ENCODE measurements at places on chromosomes 7 and 10.

DNA sequence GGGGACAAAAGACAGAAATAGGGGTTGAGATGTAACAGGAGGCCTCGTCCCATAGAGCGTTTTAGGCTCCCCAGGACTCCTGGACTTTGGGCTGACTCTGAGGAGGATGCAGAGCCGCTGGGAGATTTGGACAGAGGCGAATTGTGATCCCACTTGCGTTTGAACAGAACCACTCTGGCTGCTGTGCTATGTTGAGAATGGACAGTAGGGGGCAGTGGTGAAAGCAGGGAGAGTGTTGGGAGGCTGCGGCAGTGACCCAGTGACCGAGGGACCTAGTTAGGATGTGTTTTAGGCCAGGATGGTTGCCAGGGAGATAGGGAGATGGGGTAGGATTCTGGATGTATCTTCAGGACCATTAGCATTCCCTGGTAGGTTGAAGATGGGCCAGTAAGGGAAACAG, 271.6 kb downstream of the CCDC3 start:
- DNase-seq = no peak

- DNase-seq = no peak
These were observed 93.1 kb downstream of the OAT start for GRCh38 chr10:124325633-124325914.

DNA sequence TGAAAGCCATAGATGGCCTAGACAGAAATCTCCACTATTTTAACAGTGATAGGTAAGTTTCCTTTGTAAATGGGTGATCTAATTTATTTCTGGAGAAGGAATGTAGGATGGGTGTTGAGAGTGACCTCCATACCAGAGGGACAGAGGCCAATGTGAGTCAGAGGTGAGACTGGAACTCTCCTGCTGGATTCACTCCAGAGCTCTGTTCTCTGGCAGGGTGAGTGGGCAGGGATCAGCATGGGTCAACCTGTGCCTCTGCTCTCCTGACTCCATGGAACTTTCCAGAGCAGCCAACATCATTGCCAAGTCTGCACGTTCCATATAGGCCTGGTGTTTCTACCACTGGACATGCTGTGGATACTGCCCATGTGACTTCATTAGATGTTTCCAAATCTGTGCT, 11.4 kb downstream of the AKR1C3 start:
- DNase-seq = no peak

DNA sequence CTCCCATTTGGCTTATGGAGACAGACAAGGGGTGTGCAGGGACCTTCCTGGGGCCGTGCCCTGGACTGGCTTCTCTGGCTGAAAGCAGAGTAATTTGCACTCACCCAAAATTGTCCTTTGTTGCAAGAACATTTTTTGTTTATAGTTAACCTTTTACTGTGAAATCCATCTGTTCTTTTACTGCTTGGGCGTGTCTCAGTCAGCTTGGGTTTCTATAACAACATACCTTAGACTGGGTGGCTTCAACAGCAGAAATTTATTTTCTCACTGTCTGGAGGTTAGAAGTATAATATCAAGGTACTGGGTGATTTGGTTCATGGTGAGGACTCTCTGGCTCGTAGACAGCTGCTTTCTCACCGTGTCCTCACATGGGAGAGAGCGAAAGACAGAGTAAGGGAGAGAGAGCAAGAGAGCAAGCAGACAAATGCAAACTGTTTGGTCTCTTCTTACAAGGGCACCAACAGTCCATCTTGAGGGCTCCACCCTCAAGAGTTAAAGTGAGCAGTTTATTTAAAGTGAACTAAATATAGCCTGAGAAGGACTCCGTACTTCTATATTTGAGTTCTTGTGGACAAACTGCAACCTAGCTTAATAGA, 131.0 kb upstream of the NPY start:
- DNase-seq = no peak

DNA sequence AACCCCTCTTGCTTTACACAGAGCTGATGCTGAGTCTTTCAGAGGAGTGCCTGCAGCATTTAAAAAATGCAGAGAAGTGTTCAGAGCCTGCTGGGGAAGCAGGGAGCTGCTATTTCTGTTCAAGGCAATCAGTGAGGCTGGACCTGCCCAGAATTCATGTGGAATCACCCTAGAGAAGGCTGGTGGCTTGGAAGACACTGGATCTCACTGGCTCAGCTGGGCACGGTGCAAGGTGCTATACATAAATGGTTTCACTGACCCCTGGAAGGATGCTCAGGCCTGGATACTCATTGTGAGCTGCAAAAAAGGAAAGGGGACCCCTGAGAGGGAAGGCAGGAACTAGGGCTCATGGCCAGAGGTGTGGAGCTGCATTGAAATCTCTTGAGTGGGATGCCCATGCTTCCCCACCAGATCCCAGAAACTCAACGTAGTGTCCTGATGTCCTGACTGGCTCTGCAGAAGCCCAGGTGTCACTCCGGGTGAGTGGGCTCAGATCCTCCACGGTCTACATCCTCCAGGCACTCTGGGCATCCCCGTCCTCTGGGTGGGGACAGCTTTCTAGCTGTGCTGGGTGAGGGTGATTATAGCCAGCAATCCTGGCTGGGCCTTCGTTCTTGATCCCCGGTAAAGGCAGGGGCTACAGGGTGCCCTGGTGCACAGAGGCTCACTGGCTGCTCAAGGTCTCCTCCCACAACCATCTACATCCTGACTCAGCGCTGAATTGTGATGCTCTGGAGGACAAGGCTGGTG, 77.2 kb upstream of the TNS3 start:
- DNase-seq = no peak

GRCh38 chr10:131934769-131935168, 34.0 kb downstream of the PPP2R2D start:
- no peak for DNase-seq

GRCh38 chr7:90660100-90660499, 64.0 kb downstream of the CDK14 start:
- no peak for DNase-seq

DNA sequence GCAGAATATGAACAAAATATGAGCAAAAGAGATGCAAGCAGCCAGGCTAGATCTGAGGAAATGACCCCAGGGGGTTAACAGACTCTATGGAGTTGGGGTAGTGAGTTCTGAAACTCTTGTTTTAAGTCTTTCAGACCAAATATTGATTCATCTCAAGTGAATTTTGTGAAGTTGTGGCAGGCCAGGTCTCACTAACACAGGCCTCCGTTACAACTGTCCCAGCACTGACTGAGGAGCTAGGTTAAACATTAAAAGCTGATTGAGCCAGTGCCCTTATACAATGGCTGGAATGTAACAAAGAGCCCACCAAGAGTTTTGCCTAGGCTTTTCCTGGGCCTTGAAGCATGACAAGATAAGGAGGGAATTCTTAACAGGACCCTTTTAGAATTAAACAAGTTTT, 192.3 kb upstream of the STK17A start:
- no peak for DNase-seq

GRCh38 chr10:100192350-100192749, 6.5 kb upstream of the ERLIN1 start:
- DNase-seq = no peak

- DNase-seq = no peak
These were observed 57.7 kb downstream of the SLIT1 start for GRCh38 chr10:97128039-97128492.

GRCh38 chr10:116115036-116115641, 157.9 kb downstream of the GFRA1 start:
- no peak for DNase-seq

DNA sequence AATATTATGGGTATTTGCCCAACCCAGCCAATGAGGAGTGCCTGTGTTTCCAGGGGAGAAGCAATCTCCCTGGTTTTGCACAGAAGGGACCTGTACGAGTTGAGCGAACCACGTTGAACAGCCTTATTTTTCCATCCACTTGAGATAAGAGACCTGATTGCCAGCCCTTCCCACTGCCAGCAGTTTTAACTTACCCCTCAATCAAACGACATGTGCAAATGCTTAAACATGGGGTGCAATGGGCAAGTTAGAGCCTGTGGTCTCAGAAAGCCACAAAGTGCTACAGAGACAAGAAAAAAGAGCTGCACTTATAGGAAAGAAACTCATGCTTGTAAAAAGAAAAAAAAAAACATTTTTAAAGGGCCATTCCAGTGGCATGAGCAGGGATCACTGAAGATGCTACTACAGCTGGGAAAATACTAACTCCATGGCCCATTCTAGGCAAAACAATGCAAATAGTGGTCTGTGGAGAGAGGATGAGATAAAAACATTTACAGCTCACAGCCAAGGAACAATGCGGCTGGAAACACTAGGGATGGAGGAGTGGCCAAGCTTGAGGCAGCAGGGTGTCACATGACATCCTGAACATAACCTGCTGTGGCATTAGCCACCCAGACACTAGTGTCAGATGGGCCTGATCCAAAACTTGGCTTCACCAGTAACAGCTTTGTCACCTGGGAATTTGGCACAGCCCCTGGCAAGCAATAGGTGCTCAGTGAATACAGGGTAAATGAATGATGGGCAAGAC, 162.8 kb downstream of the ELMO1 start:
- no peak for DNase-seq

DNA sequence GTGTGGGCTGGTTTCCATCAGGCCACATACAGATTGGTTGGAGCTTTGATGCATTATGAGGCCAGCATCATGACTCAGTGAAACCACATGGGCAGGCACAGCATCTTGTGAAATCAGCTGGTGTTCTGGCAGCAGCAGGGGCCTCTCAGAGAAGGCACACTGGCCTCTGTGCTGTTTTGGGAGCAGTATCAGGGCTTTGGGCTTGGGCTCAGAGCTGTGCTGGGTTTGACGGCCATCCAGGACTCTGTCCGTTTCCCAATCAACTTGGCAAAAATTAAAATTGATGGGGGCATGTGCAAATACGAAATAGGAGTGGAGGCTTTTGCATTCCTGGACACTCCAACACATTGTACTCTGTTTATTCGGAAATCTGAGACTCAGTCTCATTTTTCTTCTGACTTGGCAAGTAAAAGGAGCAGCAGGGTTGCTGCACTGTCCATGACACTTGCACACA, 190.9 kb downstream of the BMPER start:
- DNase-seq = peak; percentile 43

- DNase-seq = no peak
These were observed 11.1 kb downstream of the MCU start for GRCh38 chr10:72702868-72703581.

DNA sequence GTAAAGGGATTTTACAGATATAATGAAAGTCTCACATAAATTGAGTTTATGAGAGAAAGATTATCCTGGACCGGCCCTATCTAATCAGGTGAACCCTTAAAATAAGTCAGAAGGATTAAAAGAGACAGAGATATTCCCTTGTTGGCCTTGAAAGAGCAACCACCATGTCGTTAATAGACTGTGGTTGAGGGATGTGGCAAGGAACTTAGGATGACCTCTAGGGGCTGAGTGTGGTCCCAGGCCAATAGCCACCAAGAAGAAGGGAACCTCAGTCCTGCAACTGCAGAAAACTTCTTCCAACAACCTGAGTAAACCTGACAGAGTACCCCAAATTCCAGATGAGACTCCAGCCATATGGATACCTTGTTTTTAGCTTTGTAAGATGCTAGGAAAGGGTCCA, 121.5 kb downstream of the POLR1F start:
- DNase-seq = no peak

DNA sequence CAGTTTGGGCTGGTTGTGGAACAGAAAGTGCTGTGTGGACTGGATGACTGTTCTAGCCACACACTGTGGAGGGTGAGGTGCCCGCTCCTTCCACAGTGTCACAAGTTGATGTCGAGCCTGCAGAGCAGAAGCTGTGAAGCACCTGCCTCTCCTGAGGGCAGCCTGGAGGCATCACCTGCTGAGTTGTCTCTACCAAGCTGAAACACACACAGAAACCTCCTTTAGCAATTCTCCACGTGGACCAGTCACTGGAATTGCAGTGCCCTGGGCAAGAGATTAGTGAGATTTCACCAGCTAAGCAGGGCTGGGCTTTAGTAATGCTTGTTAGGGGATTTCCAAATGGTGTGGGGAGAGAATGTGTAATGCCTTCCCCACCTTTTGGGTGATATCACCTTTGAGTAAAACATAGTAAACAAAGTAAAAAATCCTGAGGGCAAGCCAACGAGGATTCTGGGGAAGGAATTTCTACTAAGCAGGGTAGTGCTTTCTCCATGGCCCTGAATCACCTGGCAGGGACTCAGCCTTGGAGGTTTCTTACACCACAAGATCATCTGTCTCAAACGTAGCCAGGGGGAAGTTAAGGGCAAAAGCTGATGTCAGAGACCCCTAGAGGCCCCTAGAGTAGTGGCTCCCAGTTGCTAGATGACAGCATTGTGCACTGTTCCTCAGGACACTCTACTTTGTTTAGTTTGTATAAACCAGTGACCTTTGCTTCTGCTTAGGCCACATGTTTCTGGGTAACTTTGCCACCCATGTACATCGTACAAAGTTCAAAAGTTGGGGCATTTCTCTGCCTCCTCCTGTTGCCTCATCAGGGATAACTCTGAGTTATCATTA, 233.1 kb upstream of the IGFBP3 start:
- no peak for DNase-seq

- DNase-seq = no peak
These were observed 12.7 kb downstream of the C10orf71 start for GRCh38 chr10:49311555-49312236.

DNA sequence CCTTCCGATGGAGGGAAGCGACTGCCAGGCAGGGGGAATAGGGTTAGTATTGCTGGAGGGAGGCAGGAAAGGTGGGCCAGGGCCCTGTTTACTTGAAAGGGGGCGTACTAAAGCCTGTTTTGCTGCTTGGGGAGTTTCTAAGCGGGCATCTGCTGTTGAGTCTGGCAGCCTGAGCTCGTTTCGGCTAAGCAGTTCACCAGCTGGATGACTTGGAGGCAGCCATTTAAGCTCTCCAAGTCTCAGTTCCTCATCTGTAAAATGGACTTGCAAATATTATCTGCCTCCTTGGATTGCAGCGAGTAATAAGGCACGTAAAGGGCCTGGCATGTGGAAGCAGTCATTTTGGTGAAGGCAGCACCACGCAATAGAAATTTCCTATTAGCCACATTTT, 44.0 kb downstream of the LDB3 start:
- no peak for DNase-seq

- DNase-seq = no peak
These were observed 24.8 kb downstream of the GBX1 start for GRCh38 chr7:151142686-151143040.

DNA sequence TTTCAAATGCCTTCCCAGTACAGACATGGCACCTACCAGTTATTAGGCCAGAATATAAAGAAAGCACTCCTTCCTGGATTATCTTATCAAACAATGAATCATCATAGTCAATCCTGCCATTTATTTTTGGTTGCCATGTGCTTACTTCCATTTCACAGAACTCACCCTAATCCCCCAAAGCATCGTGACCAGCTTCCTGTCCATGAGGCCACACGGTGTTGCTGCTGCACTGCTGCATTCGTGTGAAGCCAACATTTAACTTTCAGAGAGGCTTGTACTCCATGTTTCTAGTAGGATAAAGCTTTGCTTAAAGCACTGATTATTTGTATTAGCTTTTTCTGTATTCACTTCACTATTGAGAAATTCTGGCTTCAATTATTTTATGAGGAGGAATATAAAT, 14.4 kb downstream of the COL28A1 start:
- DNase-seq = no peak

Measured in spinal cord (tissue), 10 donors.